Stimulated activated CD4-positive, alpha-beta T cell treated with anti-CD3 and anti-CD28 coated beads, Interleukin-1b, Interleukin-23, amount 100 ng/mL, for 48 hours (primary cell): ENCODE measurements at places on chromosomes 11 and 22.
A peak's percentile ranks its signal among the peaks of the same experiment; 100 is the strongest.

GRCh38 chr22:30830907-30831306, 136.2 kb downstream of the OSBP2 start:
- DNase-seq: no peak

DNA sequence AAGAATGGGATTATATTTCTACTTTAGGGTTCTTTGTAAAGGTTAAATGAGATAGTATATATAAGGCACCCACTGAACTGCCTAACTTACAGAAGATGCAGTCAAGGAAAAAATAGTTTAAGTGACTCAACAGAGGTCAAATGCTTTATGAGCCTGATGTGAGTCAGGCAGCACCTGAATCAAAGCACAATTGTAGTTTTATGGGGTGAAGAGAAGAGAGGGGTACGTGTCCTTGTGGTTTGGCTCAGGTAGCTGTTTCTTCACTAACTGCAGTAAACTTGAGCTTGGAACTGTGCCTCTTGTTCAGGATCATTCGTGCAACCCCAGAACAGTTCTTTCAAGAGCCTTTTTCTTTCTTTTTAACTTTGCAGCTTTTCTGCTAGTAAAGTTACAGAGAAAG, 125.2 kb upstream of the SPON1 start:
- DNase-seq: no peak

DNA sequence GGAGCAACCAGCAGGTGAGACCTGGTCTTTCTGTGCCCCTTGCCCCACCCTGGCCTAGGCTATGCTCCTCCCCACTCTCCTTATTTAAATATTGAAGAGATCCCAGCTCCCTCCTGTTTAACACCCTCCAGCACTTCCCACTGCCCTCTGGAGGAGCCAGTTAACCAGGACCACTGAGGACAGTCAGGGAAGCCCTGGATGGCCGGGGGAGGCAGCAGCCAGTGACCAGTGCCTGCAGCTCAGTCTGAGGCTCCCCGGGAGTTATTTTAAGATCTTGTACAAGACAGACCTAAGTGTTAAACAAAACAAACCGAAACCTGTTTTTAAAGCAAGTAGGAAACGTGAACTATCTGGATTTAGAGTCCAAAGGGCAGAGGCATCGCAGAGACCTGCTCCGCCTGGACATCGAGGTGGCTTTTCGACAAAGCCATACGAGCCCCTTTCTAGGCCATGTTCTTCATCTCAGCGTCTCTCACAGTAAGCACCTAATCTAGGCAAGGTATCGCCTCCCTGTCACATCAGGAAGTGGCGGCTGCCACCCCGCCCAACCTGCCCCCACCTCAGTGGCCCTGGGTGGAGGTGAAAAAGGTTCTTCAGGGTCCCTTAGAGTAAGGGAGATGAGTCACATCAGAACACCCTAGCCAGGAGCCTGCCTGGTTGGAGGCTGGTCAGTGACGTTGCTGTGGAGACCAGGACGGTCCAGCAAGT, 35.2 kb downstream of the TRMU start:
- DNase-seq: no peak

- DNase-seq: no peak
These were observed 4.5 kb downstream of the GSTP1 start for GRCh38 chr11:67588136-67588503.

DNA sequence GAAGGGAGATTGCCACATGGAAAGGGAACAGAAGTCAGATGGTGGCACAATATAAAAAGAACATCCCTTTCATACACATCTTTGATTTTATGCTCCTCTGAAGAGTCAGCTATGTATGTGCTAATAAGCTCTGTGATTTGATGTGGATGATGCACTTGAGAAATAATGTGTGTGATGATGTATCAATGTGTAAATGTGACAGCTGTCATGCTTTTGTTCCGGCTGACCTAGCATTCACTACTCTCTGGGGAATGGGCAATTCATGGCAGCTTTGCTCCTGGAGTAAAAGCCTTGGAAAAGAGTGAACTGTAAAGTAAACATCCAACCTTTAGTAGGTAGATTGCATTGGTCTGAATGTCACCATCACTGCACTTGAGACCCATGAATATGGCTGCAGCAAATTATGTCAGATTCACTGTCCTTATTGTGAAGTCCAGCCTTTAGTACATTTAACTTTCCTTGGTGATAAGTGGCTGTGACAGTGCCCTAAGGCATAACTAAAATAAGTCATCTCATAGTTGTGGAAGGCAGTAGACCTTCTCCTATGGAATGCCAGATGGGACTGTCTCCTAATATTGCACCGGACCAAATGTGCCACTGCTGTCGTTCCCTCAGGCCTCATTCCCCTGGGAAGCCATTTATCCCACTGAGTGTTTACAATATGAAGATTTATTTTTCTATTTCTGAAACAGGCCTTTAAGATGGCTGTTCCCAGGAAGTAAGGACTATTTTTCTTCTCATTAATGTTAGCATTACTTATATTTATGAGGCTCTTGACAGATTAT, 178.2 kb upstream of the CCDC90B start:
- no peak for DNase-seq

DNA sequence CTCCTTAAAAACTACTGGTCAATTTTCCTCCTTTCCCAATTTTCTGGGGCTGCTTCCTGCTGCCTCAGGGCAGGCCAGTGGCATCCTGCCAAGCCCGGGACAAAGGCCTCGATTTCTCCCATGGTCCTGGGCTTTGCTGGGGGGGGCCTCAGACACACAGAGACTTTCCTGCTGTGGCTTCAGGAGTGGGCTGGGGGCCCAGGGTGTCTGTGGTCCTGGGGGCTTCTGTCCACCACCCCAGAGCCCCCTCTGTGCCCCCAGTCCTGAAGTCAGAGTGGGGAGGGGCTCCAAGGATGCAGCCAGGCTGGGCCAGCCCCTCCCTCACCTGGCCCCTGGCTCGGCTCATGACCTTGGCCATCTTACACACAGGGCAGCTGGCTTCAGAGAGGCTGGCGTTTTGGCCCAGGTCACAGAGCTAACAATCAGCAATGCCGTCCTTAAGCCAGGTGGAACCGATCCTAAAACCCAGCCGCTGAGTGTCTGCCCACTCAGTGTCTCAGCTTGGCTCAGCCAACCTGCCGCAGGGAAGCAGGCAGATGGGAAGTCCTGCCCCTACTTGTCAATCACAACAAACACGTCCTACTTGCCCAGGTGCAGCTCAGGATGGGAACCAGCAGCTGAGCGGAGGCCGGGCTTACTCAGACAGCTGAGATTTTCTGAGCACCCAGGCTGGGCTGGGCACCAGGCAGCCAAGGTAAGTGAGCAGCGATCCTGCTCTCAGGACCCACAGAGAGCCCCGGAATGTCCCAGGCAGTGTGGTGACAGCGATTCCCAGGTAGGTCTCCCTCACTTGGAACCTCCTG, 34.6 kb downstream of the OSBPL5 start:
- DNase-seq: no peak

GRCh38 chr11:73243093-73243485, 25.0 kb downstream of the P2RY2 start:
- DNase-seq: no peak

GRCh38 chr22:50326225-50326955, 422 bp downstream of the DENND6B start:
- DNase-seq: no peak

DNA sequence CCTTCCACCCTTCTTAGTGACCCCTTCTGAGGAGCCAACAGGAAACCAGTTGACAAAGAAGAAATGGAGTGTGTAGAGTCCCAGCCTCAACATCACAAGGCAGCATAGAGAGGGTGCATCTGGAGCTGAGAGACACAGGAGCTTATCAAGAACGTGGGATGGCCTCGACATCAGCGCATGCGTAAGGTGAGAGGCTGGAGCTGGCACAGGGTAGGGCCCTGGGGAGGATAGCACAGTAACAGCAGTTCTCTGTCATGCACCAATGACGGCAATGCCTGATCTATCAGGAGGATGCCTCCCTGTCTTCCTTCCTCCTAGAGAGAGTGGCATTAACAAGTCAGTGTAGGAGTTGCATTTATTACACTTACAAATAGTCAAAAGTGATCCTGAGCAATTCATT, 426.1 kb downstream of the NTM start:
- no peak for DNase-seq

- DNase-seq: no peak
These were observed 45.8 kb upstream of the SLN start for GRCh38 chr11:107757661-107758060.

- no peak for DNase-seq
These were observed 35.6 kb upstream of the SYT7 start for GRCh38 chr11:61616434-61616833.

GRCh38 chr22:37681556-37682049, 4.5 kb upstream of the NOL12 start:
- DNase-seq: peak; percentile 79

DNA sequence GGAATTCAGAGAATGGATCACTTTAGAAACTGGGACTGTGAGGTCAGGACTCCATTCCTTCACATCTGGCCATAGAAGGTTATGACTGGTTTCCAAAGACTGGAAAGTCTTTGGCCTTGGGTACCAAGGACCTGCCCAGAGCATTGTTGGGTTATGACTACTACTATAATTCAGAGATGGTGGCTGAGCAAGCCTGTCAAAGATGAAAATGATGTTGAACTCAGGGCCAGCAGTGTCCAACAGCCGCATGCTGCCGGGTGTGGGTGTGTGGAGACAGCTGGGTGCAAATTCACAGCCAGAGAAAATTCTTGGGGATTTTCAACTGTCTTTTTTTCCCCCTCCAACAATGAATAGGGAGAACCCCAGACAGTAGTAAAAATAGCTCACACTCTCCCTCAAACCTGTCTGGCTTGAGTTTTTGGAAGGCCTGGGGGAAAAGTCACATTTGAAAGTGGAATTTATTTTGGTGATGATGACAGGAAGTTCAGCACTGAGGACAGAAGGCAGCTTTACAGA, 166.8 kb upstream of the NCAM1 start:
- no peak for DNase-seq

- DNase-seq: no peak
These were observed 77.0 kb downstream of the C22orf31 start for GRCh38 chr22:28984482-28985158.

DNA sequence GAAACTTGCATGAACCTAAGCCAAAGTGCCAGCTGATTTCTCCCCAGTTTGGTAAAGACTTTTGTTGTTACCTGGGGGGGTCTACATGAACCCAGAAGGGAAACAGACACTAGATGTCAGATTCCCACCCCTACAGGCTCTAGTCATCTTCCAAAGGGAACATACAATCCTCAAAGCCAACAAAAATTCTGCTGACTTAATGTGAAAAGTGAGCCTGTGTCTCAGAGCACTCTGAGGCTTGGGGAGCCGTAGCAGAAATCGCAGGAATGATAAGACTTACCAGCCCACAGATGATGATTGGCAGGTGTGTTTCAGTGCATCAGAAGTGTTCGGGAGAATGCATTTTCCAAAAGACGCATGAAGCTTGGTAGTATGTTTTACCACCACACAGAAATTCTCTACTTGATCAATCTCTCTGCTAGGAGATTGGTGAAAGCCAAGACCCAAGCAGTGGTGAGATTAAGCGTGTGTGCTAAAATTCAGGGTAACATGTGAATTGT, 187.1 kb downstream of the DBX1 start:
- no peak for DNase-seq

DNA sequence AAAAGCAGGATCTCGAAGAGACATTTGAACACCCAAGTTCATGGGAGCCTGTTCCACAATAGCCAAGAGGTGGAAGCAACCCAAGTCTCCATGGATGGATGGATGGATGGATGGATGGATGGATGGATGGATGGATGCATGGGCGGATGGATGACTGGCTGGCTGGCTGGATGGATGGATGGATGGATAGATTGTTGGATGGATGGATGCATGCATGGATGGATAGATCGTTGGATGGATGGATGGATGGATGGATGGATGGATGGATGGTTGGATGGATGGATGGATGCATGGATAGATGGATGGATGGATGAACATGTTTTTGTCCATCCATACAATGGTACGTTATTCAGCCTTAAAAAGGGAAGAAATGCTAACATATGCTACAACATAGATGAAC, 603.4 kb downstream of the BRD1 start:
- DNase-seq: no peak

DNA sequence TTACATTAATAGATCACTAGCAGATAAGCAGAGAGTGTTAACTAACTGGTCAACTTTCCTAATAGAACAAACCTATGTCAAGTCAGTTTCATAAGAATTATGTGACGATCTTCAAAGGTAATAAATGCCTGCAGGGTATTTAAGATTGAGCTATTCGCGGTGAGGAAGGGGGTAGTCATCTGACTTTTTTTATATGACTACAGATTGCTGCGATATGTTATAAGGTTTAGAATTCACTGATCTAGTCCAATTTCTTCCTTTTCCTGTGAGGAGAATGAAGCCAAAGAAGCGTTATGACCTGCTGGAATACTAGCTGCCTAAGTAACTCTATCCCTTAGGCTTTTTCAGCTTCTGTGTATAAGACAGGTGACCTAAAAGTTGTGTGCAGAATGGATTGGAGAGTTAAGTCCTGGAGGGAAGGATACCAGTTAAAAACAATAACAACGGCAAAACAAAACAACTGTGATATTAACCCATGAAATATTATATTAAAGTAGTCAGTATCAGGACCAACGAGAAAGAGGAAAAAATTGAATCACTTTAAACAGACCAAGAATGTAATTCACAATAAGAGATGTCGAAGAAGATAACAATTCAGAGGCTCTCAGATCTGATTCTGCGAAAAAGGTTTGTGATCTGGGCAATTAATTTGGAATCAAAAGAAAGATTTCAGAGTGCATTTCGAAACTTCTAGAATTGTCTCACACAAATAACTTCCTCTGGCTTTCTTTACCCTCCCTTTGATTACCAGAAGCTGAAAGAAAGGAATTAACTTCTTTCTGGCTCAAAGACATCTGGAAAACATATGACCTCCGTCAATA, 630 bp downstream of the CASP4 start:
- DNase-seq: no peak

DNA sequence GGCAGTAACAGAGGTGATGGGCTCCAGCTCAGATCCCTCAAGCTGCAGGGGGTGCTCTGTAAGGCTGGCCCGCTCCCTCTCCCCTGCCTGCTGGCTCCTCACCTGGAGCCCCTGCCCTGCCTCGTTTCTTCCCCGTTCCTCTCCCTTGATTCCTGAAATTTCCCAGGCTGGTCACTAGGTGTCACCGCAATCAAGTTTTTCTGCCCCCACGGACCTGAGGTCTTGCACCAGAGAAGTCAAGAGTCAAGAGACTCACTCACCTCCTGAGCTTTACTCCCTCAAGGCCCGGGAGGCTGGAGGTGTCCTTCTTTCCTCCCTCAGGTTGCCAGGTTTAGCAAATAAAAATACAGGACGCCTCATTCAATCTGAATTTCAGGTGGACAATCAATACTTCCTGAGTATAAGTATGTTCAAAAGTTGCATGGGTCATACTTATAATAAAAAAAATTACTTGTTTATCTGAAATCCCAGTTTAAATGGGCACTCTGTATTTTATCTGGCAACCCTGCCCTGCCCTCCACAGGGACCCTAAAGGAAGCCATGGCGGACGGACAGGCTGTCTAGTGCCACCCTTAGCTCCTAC, 69.2 kb downstream of the SCUBE1 start:
- peak; percentile 40 for DNase-seq

GRCh38 chr11:95248666-95249467, 17.9 kb upstream of the SESN3 start:
- peak; percentile 5 for DNase-seq

- DNase-seq: no peak
These were observed 11.3 kb upstream of the APOL4 start for GRCh38 chr22:36212901-36213300.

- no peak for DNase-seq
These were observed 70.8 kb downstream of the LIF start for GRCh38 chr22:30175690-30176288.
